ENCODE measurements at places on chromosomes 1 and 21.

DNA sequence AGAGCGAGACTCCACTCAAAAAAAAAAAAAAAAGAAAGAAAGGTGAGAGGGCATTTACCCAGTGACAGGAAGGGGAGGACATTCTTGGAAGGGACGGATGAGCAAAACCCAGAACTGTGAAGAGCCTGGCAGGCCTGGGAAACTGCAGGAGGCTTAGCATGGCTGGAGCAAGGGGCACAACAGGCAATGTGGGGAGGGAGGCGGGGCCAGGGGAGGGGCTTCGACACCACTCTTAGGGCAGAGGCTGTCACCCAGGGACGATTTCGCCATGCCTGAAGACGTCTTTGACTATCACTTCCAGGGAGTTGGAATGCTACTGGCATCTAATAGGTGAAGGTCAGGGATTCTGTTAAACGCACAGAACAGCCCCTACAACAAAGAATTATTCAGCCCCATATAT, 184.0 kb downstream of the HUNK start:
- no peak for DNase-seq

GRCh38 chr1:8628606-8629005, 188.8 kb downstream of the RERE start:
- no peak for DNase-seq

- DNase-seq, result no peak
Observed at GRCh38 chr1:115246526-115246925, 91.5 kb downstream of the NGF start.

GRCh38 chr1:233647073-233647472, 33.2 kb downstream of the KCNK1 start:
- DNase-seq, result peak; percentile 46

DNA sequence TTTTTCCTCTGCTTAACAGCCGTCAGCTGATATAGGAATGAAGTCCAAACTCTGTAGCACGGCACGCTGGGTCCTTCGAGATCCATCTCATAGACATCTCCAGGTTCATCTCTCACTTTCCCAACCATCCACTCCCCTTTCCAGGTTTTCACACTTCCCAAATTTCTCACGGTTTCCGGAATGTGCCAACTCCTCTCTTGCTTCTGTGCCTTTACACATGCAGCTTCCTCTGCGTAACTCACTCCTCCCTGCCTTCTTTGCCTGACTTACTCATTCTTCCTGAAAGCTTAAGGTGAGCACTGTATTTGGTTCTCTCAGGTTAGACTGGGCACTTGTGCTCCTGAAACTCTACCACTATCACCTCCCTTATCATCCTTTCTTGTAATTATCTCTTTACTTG, 168.4 kb downstream of the PCNX2 start:
- DNase-seq, result no peak

DNA sequence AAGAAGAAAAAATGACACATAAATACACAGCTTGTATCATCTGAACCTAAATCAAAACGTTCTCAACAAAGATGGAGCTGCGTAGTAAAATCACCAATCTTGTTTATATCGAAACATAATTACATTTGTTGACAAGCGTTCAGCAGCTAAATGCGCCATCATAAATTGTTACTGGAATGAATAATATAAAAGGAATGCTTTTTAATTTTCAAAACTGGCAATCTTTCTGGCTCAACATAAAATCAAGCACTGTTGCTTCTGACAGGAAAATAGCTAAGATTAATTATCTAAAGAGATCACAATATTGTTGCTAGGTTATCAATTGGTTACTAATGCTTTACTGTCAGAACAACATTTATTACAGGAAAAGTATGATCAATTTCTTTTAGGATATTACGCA, 181.5 kb downstream of the GPATCH2 start:
- DNase-seq, result no peak

GRCh38 chr21:28627691-28628090, 365.0 kb downstream of the LTN1 start:
- DNase-seq, result no peak

DNA sequence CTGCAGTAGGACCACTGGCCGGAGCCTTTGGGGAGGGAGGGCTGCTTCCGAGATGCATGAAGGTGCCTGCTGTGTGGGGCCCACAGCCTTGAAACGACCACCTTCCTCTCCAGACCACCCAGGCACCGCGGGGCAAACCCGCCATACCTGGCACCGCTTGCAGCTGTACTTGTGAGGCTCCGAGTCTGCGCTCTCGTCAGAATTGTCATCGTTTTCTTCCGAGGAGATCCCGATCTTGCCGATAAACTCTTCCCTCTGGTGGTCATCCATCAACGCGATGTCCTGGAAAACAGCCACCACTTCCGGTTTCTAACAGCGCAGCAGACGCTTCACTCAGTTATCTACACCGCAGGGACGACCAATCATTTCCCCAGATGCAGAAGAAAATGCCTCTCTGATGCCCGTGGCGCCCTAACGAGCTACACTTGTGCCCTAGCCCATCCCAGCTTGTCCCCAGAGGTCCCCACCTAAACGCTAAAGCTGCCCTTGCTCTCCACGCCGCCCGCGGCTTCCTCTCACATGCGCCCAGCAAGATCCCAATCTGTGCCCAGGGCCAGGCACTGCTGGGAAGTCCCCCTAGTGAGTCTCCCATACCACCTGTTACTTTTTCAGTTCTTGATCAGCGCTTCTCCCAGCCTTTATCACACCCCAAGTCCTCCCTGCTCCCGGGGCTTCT, 55.0 kb upstream of the RIPK4 start:
- DNase-seq, result no peak

- DNase-seq, result peak; percentile 87
Observed at GRCh38 chr1:9494936-9495758, 44.1 kb upstream of the SLC25A33 start.

DNA sequence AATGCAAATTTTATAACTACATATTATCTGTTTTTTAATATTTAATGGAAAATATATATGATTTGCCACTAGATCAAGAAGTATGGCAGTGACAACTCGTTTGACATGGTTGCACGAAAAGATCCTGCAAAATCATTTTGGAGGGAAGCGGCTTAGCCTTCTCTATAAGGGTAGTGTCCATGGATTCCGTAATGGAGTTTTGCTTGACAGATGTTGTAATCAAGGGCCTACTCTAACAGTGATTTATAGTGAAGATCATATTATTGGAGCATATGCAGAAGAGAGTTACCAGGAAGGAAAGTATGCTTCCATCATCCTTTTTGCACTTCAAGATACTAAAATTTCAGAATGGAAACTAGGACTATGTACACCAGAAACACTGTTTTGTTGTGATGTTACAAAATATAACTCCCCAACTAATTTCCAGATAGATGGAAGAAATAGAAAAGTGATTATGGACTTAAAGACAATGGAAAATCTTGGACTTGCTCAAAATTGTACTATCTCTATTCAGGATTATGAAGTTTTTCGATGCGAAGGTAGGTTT, 556 bp downstream of the IFI44 start:
- peak; percentile 12 for DNase-seq

- no peak for DNase-seq
Observed at GRCh38 chr21:42661688-42662429, 8.4 kb downstream of the PDE9A start.

DNA sequence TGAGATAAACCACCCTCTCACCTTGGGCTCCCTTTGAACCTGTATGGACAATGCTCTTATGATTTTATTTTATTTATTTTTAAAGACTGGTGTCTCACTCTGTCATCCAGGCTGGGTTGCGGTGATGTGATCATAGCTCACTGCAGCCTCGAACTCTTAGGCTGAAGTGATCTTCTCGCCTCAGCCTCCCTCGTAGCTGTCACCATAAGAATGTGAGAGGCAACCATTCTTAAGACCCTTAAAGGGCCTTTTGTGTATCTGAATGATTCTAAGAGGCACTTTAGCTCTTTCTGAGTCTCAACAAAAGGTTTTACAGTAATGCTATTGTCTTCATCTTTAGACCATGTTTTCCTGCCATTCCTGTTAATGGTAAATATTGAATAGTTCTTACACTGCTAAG, 67.0 kb downstream of the IVNS1ABP start:
- no peak for DNase-seq
